Epithelial cell of prostate (primary cell): ENCODE measurements at places on chromosomes 11 and 22.

- no peak for DNase-seq
These were observed 4.0 kb upstream of the SCN4B start for GRCh38 chr11:118156531-118157185.

DNA sequence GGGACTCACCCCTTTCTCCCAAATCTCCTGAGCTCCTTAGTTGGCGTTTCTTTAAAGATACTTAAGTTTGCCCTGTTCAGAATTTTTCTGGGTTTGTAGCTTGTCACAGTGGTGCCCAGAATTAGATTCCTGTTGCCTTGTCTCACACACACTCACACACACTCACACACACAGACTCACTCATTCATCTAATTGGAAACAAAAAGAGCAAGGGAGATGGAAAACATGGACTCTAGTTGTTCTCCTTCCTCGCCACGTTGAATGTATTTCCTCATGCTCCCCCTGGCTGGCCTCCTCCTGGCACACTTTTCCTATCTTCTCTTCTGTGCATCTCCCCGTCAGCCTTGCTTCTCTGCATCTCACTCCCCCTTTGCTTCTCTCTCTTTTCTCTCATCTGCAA lies 752.3 kb downstream of the NTM start:
- DNase-seq = no peak

- DNase-seq = no peak
These were observed 130.0 kb downstream of the PARVA start for GRCh38 chr11:12507391-12507790.

DNA sequence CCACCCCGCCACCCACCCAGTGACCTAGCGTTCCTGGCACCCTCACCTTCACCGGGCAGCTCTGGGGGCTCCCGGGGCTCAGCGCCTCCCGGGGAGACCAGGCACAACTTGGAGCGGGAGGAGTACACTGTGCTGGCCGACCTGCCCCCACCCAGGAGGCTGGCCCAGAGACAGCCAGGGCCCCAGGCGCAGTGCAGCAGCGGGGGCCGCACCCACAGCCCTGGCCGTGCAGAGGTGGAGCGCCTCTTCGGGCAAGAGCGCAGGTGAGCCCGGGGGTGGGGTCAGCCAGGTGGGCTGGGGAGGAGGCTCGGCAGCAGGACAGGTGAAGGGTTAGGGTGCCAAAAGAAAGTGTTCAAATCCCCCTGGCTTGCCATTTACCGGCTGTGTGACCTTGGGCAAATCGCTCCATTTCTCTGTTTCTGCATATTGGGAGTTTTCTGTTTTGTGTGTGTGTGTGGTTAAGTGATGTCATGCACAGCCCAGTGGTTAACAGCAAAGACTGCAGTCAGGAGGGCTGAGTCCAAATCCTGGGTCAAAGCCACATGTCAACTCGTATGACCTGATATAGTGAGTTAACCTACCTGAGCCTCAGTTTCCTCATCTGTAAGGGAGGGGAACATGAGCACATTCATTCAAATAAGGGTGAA lies 29.5 kb downstream of the TRIOBP start:
- no peak for DNase-seq

DNA sequence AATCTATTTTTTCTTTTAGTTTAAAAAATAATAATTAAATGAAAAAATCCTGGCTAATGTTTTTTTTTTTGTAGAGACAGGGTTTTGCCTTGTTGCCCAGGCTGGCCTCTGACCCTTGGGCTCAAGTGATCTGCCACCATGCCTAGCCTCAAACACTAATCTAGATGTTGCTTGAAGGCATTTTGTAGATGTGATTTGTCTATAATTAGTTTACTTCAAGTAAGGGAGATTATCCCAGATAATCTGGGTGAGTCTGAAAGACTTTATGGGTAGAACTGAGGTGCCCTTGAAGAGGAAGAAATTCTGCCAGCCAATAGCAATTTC lies 38.6 kb upstream of the RBFOX2 start:
- DNase-seq = no peak

GRCh38 chr11:94705419-94705818 lies 62.7 kb upstream of the AMOTL1 start:
- no peak for DNase-seq

DNA sequence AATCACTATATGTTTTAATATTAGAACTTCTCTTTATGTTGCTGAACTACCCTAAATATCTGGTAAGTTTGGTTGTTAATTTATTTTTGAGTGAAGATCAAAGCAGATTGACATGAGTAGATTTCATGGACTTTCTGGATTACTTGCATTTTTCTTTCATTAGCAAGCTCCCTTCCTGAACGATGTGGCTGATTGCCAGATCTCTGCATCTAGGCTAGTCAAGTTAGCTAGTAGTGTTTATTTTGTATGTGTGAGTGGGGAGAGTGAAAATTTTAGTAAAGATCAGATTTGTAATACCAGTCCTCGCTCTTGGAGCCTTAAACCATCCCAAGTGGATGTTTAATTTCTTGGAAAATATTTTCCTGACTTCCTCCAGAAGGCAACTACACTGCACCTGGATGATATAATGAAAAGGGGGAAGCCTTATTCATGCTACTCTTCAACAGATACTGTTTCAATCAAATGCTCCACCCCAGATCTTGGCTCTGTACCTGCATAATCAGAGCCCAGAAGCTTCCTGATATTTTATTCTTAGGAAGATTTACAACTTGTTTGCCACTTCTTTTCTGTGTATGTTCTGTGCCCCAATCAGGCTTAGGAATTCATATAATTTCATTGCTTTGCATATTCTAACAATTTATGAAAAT lies 143.2 kb upstream of the GRIA4 start:
- peak; percentile 18 for DNase-seq

DNA sequence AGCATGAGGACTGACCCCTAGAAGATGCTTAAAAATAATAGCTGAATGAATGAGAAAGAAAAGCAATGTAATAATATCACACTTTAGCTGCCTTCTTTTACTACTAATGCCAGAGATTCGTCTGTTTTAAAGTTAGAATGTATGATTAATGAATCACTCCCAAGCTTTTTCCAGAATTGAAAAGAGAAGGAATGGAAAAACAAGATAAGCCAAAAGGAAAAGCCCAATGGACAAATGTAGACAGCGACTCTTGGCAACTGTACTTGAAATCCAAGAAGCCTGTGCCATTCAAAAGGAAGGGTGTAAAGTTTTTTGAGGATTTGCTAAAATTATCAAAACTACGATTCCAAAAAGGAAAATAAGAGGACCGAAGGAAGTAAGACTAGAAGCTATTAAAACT lies 40.8 kb upstream of the PAMR1 start:
- no peak for DNase-seq

- DNase-seq = no peak
These were observed 147.7 kb upstream of the LARGE1 start for GRCh38 chr22:34068001-34068400.

- no peak for DNase-seq
These were observed 70.1 kb upstream of the PICALM start for GRCh38 chr11:86138958-86139357.

GRCh38 chr11:124844664-124845079 lies 20.6 kb upstream of the ROBO3 start:
- DNase-seq = no peak

- DNase-seq = no peak
These were observed 68.0 kb upstream of the PRDM11 start for GRCh38 chr11:45078236-45079074.

- no peak for DNase-seq
These were observed 964.2 kb downstream of the JRKL start for GRCh38 chr11:97354026-97354425.

GRCh38 chr11:9691865-9692264 lies 28.0 kb downstream of the SWAP70 start:
- peak; percentile 16 for DNase-seq

DNA sequence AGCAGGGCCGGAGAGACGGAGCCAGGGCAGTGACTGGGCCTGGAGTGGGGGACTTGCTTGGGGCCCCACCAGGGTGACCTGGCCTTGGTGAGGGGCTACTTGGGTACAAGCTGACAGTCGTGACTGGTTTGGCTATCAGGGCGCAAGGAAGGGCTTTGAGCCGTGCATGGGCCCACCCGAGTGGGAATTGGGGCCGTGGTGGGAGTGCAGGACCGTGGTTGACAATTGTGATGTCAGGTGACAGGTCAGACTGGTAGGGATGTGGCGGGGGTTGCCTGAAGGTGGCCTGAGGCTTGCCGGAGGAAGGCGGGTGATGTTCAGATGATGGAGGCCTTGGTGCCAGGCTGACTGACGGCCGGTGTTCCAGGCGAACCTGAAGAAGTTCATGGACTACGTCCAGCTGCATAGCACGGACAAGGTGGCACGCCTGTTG lies 5.6 kb downstream of the SHANK3 start:
- DNase-seq = no peak

DNA sequence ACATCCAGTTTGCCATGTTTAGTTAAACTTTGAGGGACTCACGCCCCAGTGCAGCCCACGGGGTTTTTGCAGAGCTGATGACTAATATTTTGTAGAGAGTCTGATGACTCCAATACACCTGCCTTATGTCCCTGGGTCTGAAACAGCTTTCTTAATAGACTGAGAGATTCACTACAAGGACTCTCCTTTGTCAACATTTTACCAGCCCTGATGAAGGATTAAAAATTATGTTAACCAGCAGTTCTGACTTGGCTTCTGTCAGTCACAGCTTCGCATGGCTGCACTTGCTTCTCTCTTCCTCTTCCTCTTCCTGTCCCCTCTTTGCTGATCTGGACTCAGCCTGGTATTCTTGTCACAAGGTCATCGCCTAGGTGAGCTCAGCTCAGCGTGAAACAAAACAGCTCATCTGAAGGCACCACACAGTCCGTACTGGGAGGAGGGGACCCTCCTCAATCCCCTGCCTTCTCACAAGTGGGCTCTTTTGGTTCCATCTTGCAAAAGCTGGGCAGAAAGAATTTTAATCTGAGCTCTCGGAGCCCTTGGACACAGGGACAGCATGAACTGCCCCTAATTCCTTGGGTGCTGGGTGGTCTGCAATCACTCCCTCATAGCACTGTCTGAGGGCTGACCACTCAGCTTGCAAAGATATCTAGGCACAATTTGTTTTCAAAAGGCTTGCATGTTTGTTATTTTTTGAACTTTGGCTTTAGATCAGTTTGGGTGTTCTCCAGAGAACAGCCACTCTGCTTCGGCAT lies 38.1 kb upstream of the POU2AF1 start:
- DNase-seq = no peak

- no peak for DNase-seq
These were observed 20.3 kb downstream of the MB start for GRCh38 chr22:35596821-35597220.

GRCh38 chr11:15841931-15842740 lies 514.2 kb downstream of the SOX6 start:
- no peak for DNase-seq

- no peak for DNase-seq
These were observed 111.5 kb downstream of the PKNOX2 start for GRCh38 chr11:125275905-125276618.

GRCh38 chr22:33853200-33854097 lies 66.8 kb downstream of the LARGE1 start:
- DNase-seq = peak; percentile 8

- no peak for DNase-seq
These were observed 1.6 kb upstream of the PHLDA2 start for GRCh38 chr11:2930704-2931419.

DNA sequence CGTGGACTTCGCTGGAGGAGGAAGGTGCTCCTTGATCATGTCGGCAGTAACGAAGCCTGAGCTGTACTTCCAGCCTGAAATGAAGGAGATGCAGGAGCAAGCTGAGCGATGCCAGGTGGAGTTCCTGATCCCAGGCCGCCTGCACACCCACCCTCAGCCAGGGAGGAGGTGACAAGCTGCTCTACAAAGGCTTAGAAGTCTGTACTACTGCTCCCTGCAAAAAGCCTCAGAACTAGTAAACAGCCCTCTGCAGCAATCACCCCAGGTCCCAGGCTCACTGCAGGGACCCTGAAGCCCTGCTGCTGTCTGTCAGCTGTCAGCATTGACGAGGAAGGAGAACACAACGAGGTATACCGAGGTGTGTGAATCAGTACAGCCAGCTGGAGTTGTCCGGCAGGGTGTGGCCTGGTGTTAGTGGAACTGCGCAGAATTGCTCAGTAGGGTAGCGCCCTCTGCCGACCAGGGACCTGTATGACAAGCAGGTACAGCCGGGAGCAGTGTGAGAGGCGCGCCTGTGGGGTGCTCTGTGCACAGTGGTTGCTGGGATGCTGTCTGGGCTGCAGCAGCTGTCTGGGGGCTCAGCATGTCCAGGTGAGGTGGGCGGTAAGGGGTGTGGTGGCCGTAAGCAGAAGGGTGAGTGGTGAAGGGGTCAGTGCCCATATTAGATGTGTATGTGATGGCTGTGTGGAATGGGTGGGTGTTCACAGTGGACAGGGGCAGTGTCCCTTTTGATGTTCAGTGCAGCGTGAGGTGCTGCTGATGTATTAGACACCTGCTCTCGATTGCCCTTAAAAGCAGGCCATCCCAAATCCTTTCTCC lies 7.6 kb downstream of the CYB5R2 start:
- no peak for DNase-seq

DNA sequence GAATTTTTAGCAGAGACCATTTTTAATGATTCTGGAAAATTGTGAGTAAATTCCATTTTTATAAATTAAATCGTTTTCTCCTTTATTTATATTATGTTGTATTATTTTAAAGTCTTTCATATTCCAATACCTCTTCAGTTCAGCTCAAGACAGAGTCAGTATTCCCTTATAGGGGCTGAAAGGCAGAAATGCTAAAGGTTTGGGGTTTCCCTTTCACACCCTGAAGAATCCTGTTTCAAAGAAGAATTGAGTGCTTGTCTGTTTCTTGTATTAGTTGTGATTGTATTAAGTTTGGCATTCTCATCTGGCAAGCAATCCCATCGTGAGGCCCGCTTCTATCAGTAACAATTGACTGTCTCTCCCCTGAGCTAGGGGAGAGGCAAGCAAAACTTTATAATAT lies 57.4 kb downstream of the PACSIN2 start:
- DNase-seq = no peak

DNA sequence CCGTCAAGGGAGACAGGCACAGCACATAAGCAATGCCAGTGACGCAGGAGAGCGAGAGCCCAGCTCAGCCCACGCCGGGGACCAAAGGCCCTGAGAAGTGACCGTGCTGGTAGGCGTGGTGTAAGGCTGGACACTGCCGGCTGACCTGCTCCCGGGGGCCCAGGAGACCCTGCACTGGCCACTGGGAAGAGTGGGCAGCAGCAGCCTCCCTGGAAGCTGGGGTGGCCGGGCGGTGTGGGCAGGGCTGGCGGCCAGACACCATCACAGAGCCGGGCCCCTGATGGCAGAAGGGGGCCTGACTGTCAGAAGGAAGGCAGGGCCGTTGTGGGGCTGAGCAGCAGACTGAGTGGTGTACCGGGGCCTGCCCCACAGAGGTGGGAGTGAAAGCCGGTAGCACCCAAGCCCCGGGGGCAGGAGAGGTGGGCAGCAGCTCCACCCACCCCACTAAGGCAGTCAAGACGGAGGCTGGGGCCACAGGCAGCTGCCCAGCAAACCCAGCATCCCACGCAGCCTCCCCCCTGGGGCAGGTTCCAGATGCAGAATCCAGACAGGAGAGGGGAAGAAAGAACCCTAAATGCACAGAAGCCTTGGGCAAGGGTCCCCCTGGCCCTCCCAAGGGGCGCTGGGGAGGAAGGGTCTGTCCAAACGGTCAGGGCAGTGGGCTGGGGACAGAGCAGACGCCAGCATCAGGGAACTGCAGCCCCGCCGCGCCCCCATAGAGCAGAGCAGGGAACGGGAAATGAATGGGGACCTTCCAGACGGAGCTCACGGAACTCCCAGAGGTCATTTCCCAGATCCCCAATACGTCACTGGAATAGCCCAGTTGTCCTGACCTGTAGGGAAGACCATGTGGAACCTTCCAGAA lies 205.2 kb downstream of the BRD1 start:
- DNase-seq = no peak

- no peak for DNase-seq
These were observed 22.4 kb upstream of the C11orf96 start for GRCh38 chr11:43919852-43920597.
